NCI-H1436 treated with DMSO at 0.1 percent for 48 hours (cell line): ENCODE measurements at places on chromosomes 6 and 20.

- DNase-seq = peak; percentile 23
Measured at GRCh38 chr6:169950558-169950957, 199.1 kb downstream of the ERMARD start.

GRCh38 chr20:51622004-51622874 lies 79.7 kb upstream of the NFATC2 start:
- DNase-seq = no peak

- no peak for DNase-seq
Measured at GRCh38 chr6:7051780-7052442, 55.9 kb upstream of the RREB1 start.

DNA sequence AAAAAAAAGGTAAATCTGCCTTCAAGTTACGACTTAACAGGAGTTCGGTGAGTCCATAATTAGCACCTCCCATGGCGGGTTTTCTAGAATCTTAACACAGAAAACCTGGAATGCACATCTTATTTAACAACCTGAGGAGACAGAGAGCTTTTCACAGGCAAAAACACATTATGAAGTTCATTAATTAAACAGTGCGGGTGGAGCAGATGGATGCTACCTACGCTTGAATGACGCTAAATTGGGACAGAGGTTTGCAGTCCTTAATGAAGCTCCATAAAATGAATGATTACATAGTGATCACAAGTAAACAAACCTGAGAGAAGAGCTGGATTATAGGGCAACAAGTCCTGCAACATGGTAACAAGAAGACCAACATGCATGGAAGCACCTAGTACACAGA lies 81.0 kb downstream of the INSM1 start:
- no peak for DNase-seq

DNA sequence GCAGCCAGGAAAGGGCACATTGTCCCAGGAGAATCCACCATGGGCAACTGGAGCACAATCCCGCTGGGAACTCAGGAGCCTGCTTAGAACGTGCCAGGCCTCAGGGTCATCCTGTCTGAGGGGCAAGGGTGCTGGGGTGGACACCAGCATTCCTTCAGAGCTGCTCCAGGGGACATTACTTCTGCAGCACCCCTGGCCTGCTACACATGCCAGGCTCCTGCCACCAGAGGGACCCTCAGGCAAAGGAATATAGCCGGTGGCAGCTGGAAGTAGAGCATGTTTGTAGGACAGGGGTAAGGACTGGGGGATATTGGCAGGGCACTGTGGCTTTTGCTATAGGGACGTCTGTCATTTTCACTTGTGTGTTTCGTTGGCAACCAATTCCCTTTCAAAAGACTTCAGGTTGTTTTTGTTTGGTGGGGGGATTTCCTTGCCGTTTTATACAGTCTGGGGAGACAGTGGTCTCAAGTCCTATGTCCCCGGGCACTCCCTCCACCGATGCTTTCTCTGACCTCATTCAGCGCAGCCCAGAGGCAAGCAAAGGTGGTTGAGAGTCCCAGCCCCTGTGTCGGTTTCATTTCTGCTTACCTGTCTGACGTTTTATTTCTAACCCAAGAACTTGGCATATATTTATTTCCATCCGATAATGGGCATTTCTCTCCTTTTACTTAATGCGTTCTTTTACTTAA lies 130.8 kb downstream of the JPH2 start:
- no peak for DNase-seq

DNA sequence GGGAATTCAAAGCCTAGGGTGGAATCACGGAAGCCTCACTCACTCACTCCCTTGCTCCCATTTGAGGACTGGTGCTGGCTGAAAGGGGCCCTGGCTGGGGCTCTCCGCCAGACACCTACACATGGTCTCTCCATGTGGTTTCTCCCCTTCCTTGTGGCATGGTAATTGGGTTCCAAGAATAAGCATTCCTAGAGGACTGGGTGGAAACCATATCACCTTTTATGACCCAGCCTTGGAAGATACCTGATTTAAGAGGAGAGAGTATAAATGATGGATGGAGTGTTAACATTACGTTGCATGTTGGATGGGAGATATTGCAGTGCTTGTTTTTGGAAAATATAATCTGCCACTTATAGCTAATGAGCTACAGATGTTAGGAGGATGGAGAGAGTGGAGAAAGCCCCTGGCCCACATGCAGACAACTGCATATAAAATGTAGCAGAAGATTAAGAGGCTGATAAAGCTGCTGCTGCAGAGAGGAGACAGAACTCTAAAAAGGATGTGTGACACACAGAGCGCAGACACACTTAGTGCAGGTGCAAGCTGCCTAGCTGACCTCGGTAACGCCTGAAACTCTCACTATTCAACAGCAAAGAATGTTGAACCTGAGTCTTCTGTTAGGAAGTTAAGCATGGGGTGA lies 23.3 kb upstream of the CDKN1A start:
- no peak for DNase-seq

DNA sequence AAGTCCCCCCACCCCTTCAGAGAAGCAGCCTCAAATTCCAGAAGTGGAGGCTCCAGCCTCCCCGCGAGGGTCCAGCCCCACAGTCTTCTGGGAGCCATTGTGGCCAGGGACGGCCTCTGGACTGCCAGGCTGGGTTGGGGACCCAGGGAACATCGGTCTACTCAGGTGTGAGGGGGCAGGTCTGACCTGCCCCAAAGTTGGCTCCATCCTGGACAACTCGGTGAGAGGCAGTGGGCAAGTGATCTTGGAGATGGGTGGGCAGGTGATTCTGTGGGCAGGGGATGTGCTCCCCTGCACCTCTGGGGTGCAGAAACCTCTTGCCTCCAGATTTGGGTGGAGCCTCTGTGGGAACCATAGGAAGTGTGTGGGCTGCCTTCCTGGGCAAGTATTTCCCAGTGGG lies 12.2 kb upstream of the SLC22A7 start:
- no peak for DNase-seq

DNA sequence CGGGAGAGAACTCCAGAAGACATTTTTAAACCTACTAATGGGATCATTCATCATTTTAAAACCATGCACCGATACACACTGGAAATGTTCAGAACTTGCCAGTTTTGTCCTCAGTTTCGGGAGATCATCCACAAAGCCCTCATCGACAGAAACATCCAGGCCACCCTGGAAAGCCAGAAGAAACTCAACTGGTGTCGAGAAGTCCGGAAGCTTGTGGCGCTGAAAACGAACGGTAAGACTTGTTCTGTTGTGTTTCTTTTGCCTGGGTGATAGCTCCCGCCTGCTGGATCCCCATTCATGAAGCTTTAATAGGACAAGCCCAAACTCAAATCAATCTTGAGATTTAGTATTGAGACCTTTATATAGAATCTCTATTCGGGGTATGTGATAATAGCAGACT lies 4.2 kb downstream of the TNFAIP3 start:
- DNase-seq = no peak

GRCh38 chr20:56343861-56344381 lies 14.9 kb upstream of the FAM210B start:
- DNase-seq = no peak

DNA sequence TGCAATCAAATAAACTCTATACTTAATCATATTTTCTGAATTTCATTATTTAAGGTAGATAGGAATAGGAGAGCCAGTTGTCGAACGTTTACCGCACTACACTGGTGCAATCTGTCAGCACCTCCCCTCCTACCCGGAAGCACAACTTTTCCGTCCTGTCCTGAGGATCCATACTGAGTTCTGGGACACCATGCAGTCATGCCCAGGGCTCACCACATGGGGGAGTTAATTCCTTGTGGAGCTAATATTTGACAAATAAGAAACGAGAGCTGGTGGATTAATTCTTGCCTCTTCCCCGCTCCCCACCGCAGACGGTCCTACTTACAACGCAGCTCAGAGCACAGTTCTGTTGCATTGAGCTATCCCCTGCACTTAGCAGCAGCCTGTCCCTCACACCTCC lies 107.7 kb upstream of the RALGAPA2 start:
- DNase-seq = no peak

DNA sequence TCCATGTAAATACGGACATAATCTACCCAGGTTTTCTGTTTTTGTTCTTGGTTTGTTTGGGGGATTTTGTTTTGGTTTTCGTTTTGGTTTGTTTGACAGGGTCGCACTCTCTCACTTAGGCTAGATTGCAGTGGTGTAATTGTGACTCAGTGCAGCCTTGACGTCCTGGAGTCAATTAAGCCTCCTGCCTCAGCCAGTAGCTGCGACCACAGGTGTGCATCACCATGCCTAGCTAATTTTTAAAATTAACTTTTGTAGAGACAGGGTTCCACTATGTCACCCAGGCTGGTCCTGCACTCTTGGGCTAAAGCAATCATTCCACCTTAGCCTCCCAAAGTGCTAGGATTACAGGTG lies 37.8 kb upstream of the EYA4 start:
- no peak for DNase-seq

DNA sequence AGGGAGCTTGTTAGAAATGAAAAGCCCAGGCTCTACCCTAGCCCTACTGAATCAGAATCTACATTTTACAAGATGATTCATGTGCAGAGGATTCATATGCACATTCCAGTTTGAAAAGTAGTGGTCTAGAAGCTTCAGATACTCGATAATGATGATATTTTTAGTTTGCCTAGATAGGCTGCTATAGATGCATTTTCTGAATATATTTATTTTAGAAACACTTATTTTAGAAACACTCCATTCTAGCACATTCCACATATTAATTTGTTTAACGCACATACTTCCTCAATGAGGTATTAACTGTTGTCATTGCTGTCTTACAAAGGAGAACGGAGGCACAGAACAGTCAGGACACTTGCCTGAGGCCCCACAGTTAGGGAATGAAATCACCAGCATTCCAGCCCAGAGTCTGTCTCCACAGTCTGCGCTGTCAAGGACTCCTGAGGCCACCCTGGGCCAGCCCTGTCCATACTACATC lies 64.4 kb downstream of the SNAP25 start:
- DNase-seq = no peak

- no peak for DNase-seq
Measured at GRCh38 chr6:30154709-30155519, 6.1 kb downstream of the TRIM10 start.

- DNase-seq = no peak
Measured at GRCh38 chr6:107670792-107671199, 153.3 kb downstream of the SCML4 start.

- no peak for DNase-seq
Measured at GRCh38 chr6:127854009-127854408, 46.8 kb downstream of the THEMIS start.

DNA sequence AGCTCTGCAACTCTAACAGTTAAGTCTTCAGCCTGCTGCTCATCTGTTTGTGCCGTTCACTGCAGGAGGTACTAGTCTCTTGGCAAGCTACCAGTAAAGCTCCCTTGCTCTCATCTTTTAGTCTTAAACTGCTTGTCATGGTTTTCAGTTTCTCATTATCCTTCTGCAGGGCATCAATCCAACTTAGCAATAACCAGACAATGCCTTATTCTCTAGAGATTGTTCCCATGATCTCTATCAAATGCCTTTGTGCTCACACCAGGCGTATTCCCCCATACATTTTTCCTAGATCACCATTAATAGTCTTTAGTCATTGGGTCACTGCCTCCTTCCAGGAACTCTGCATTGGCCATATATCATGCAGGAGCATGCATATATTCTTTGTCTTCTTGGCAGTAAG lies 171.3 kb downstream of the GRM1 start:
- no peak for DNase-seq

DNA sequence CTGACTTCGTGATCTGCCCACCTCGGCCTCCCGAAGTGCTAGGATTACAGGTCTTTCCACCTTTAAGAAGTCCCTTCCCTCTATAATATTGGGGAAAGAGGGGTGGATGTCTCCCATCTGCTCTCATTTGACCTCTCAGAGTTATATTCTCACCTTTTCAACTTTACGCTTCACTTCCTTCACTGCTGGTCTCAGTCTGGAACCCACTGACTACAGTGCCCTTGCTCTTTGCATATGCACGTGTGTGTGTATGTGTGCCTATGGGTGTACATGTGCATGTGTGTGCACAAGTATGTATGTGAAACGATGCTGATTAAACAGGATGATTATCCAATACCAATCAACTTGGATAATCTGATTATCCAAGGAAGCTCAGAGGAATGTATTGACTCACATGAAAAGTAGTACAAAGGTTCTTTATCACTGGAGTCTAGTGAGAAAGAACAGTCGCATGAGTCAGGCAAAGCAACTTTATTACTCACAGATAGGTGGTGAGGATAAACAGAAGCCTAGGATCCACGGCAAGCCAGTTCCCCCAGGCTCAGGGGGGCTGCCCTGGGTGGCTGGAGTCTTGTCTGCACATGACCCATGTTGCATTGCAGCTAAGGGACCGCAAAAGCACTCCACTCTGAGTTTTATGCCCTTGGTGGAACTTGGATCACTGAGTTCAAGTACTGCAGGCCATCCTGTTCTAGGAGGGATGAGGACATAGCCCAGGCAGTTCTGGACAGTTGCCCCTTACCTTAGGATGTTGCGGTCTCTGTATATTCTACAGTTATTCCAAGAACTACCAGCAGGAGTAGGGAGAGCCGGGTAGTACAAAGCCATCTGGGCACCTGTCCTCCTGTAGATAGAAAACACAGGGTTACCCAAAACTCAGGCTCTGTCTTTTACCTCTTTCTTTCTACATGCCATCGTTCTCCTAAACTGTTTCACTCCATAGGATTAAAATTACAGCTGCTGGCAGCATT lies 50.9 kb downstream of the SNRNP48 start:
- DNase-seq = no peak

- no peak for DNase-seq
Measured at GRCh38 chr6:140156131-140156530, 781.7 kb upstream of the CITED2 start.

- DNase-seq = no peak
Measured at GRCh38 chr6:120083186-120083585, 733.6 kb upstream of the MAN1A1 start.

- DNase-seq = no peak
Measured at GRCh38 chr6:43367245-43367984, 2.0 kb downstream of the ZNF318 start.

GRCh38 chr6:153131037-153131981 lies at the start of gene RGS17:
RGS17 (minus strand) TSS chr6:153131282; CDS start chr6:153044018, 87,264 bp downstream.
- no peak for DNase-seq

DNA sequence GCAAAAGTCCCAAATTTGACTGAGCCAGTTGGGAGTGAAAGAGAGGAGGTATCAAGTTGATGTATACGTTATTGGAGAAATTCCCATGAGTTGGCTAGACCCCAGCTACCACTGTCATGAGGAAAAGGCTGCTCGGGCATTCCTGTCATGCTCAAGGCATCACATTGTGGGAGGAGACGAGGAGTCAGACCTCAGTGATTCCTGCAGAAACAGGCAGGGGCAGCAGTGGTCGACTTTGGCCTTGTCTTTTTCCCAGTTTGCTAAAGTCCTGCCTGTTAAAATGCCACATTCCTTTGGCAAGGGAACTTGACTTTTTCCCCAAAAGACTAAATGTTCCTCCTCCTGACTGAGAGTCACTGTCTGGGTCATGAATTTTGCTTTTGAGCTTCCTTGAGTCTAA lies 295.5 kb upstream of the HS3ST5 start:
- DNase-seq = no peak

DNA sequence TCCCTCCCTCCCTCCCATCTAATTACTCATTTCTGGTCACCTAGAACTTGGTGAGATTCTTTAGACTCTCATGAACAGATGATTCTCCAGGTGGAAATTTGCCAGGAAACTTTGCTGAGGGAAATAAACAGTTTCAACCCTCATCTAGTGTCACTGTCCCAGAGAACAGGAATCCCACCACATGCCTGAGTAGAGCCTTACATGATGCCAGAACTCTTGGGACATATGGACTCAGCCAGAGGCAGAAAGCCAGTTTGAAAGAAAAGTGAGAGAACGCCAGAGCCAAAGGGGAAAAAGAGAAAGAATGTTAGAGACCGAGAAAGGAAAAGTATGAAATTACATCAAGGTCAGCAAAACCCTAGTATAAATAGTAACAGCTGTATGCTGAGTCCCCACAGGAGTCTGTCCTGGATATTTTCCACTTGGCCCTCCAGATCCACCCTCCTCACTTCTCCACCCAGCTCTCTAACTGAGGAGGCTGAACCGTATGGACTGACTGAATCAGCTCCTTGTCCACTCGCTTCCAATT lies 127.5 kb upstream of the COL21A1 start:
- no peak for DNase-seq
